Stimulated activated CD4-positive, alpha-beta T cell treated with anti-CD3 and anti-CD28 coated beads, Interleukin-1b, Interleukin-23, amount 100 ng/mL, for 48 hours (primary cell): ENCODE measurements at places on chromosomes 12 and 14.

DNA sequence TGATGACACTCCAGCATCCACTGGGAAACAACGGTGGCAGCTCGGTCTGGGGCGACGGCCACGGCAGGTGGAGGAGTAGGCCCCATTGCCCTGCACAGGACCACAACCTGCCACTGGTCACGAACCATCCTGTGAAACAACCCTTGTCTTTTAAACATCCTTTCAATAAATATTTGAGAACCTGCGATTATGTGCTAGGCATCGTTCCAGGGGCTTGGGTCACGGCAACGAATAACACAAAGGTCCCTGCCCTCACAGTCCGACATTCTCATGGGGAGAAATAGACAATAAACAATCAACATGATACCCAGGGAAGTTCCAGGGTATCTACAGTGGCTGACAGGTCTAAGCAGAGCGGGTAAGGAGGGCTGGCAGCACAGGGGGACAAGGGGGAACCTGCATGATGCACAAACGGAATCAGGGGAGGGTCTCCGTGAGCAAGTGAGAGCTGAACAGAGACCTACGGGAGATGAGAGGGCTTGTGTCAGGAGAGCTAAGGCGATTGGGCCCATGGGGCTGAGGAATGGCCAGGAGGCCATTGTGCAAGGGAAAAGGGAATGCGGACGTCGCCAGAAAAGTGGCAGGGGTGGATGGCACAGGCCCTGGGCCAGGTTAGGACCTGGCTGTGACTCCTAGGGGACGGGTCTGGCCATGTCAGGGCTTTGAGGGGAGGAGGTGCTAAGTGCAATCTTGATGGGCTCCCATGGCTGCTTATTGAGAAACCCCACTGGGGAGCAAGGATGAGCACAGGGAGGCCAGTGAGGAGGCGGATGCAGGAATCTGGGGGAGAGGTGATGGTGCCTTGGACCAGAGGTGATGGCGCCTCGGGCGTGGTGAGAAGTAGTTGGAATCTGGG lies 9.7 kb downstream of the SCARB1 start:
- DNase-seq = no peak

DNA sequence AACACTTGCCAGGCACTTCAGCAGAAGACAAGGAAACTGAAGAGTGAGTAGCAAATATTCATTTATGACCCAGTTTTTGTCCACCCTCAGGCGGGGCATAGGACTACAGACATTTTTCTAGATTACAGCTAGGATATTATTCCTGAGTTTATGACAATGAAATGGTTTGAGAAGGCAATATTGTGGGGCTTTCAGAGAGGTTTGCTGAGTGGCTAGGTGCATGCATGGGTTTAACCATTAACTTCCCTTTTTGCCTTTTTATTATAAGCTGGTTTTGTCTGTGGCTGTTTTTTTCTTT lies 104.0 kb upstream of the BCAT1 start:
- no peak for DNase-seq

- peak; percentile 71 for DNase-seq
These were observed 178.5 kb upstream of the OR4E1 start for GRCh38 chr14:21852061-21852664.

- DNase-seq = no peak
These were observed 6.1 kb downstream of the SOS2 start for GRCh38 chr14:50225067-50225973.

GRCh38 chr12:100365411-100365810 lies 8.5 kb downstream of the SLC17A8 start:
- no peak for DNase-seq

- DNase-seq = peak; percentile 18
These were observed 1.5 kb downstream of the CAPRIN2 start for GRCh38 chr12:30753233-30753632.

DNA sequence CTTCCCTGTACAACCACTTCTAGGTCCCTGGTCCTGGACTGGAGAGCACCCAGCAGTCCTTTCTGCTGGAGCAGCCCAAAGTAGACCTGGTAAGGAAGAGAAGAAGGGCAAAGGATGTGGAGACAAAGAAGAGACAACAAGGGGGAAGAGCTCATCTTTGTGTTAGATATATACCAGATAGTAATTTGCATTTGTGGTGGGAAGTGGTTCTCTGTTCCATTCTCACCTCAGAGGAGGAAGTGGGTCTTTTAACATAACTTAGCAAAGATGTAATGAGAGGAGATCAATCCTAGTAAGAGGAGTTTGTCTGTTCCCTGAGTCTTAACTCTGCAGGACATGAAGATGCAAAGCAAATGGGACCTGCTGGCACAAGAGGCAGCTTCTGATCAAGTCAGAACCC lies 8.0 kb downstream of the CCDC198 start:
- no peak for DNase-seq

- DNase-seq = no peak
These were observed 336.4 kb downstream of the PCNX1 start for GRCh38 chr14:71243697-71244096.

- no peak for DNase-seq
These were observed 299.3 kb upstream of the RTL1 start for GRCh38 chr14:101202627-101203404.

- no peak for DNase-seq
These were observed 91.2 kb downstream of the WNK1 start for GRCh38 chr12:843609-844008.

DNA sequence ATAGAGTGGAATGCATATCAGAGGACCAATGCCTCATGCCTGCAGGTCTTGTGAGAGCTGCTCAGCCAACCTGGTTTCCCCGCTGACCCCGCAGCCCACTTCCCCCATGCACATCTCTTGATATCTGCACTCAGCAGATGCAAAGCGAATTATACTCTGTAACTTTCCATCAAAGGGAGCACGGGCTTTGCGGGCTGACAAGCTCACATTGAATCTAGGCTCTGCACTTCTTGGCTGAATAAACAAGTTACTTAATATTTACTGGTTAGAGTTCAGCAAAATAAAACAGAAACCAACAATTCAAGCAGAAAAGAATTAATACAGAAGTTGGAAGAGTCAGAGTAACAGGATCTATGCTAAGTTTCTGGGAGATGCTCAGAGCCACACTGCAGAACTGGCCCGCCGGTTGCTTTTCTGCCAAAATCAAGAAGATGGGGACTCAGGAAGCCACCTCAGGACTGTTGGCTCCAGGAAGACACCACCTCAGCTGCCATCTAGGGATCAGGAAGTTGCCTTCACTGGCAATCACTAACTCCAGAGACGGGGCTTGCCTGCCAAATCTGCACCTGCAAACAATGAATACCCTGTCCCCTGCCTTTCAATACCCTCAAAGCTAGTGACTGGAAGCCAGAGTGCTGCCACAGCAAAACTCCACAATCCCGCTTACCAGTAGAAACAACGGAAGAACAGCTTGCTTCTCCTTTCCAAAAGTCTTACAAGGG lies 46.5 kb downstream of the NR1H4 start:
- DNase-seq = no peak

GRCh38 chr12:53034459-53034858 lies 15.4 kb upstream of the TNS2 start:
- no peak for DNase-seq

- DNase-seq = peak; percentile 90
These were observed at the start of gene RASAL1 for GRCh38 chr12:113135178-113136127. TSS of gene RASAL1 (minus strand) at chr12:113135761. CDS start at chr12:113135462, 299 bp downstream.

DNA sequence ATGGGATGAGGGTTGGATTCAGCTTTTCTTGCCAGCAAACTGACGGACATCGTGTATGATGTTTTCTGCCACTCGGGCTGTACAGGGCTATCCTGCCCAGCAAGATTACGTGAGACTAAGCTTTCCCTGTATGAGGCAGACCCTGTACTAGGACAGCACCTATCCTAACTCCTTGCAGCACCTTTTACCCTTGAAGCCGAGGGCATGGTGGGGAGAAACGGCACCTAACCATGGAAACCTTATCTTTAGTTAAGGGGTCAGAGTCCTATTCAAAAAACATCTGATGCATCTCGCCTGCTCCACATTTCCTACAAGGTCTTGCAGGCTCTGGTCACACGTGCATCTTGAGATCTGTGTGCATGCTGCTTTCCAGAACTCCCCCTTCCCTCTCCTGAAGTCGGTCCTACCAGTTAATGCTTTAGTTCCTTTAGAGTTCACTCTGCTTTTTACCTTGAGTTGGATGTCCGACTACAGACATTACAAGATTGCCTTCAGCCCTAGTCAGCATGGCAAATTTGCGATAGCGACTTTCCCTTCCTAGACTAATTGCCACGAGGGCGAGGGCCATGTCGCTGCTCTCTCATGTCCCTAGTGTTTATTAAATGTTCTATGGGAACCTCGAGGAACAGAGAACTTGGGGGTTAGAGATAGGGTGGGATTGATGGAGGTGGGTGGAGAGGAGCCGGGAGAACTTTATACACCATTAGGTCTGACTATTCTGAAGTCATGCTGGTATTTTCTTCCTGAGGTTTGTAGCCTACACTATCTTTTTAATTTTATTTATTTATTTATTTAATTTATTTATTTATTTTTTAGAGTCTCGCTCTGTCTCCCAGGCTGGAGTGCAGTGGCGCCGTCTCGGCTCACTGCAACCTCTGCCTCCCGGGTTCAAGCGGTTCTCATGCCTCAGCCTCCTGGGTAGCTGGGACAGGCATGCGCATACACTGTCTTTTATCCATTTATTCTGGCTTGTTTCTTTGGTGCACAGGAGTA lies 6.6 kb downstream of the RAN start:
- no peak for DNase-seq

DNA sequence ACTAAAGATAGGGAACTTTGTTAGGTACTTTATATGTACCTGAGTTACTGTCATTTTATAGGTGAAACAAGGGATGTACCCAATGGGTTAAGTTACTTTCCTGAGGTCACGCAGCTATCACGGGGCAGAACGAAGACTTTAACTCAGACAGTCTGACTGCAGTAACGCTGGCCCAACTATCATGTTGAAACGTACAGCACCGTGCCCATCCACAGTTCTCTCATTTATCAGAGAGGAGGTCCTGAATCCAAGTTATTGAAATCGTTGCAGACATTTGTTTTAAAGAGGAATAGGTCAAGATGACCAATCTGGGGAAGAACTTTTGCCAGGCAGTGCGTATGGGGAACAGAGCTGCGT lies 587 bp upstream of the C12orf75 start:
- no peak for DNase-seq

GRCh38 chr14:84458881-84459280 lies 1071.1 kb upstream of the FLRT2 start:
- no peak for DNase-seq

GRCh38 chr12:124475295-124476010 lies 92.0 kb downstream of the NCOR2 start:
- DNase-seq = no peak

DNA sequence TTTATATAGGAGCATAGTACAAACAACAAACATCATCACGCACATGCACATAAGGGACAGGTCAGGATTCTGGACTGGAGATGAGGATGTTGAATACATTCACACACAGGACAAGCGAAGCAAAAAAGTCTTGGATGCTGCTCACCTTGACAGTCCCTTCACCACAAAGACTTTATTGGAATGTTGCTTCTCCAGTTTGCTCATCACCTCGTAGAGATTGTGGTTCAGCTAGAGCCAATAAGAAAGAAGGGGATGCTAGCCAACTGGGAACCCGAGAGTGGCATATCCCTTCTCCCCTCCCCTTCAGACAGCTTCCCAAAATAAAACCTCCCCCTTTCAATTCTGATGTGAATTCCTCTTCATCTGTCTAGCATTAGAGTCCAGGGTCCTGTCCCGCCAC lies 25.4 kb upstream of the SMAGP start:
- no peak for DNase-seq

DNA sequence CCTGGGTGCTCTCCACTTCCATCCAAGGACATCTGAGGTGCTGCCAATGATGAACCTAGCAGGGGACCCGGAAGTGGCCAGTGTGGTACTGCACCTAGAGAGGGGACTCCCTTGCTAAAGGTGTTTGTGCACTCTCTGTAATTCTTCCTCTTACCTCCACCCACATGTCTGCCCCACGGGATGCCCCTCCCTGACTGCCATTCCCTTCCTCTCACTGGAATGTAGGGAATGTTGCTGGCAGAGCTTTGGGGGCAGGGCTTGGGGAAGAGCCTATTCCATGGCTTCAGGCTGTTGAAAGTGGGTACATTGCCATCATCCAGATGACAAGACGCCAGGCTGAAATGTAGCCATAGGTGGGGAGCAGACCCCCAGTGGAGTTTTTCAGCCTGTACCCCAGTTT lies 153.2 kb downstream of the SMOC1 start:
- no peak for DNase-seq

DNA sequence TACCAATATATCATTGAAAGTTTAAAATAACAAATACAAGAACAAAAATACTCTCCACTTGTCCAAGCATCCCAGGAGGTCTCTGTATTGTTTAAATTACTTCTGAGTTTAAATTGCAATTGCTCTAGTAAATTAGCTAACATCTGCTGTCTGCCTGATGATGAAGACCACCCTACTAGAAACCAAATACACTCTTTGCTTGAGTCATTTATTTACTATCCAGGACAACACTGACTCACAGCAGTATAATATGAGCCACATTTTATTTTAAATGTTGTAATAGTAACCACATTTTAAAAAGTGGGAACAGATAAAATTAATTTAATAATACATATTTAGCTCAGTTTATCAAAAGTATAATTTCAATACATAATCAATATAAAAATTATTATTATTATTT lies 62.9 kb upstream of the EEA1 start:
- no peak for DNase-seq

DNA sequence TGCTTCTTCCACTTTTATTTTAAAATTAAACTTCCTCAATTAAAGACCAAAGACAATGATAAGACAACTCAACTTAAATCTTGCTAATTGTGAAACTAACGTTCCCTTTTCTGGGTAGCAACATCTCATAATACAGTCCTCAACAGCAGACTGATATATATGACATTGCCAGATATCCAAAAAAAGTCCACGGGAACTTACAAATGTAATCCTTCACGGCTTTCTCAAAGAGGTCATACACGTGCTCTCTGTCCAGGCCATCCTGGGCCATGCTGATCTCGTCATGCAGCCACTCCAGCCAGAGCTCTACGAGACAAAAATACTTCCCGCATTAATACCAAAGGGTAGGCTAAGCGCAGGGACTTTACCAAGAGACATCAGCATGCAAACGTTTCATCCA lies 13.3 kb downstream of the SART3 start:
- no peak for DNase-seq

GRCh38 chr14:67710209-67710608 lies 8.5 kb downstream of the RDH12 start:
- DNase-seq = no peak

DNA sequence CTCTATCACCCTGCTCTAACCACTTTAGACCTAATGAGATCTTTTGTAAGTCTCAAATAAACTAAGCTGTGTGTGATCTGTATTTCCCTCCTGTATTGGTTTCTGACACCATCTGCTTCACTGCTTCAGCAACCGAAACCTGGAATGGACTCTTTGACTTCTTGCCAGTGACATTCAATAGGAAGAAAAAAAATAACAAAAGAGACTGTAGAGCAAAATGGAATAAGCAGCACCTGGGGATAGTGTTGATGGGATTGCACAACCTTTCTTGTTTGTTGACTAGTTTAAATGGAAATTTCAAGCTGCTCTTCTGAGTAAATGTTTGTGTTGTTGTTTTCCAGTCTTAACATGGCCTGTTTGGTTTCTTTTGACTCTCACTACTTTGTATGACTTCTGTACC lies 888.6 kb upstream of the SEL1L start:
- no peak for DNase-seq

DNA sequence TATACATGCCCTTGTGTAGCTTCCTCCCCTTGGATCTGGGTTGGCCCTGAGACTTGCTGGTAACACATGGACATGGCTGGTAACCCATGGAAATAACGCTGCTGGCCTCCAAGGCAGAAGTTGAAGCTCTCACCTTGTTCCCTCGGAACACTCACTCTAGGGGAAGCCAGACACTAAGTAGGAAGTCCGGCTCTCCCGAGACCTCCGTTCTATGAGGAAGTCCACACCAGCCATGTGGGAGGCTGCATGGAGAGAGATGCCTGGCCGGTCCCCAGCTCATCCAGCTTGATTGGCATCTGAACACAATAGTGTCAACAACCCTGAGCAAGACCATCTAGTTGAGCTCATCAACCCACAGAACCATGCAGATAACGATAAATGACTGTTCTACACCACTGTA lies 39.7 kb upstream of the VRK1 start:
- no peak for DNase-seq
